ENCODE measurements at places on chromosomes 11 and 22. TPM values are rescaled to one million over a fixed set of nuclear protein-coding genes. Genes with fewer than 3 reads are reported as not detected.

DNA sequence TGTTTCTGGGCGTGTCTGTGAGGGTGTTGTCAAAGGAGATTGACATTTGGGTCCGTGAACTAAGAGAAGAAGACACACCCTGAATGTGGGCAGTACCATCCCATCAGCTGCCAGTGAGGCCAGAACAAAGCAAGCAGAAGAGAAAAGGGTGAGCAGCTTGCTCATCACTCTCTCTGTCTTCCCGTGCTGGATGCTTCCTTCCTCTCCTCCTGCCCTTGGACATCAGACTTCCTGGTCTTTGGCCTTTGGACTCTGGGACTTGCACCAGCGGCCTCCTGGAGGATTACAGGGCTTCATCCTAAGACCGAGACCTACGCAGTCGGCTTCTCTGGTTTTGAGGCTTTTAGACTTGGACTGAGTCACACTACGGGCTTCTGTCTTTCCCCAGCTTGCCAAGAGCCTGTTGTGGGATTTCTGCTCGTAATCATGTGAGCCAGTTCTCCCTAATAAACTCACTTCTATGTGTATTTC lies 18.8 kb downstream of the APOL2 start:
- peak; percentile 63 for DNase-seq

DNA sequence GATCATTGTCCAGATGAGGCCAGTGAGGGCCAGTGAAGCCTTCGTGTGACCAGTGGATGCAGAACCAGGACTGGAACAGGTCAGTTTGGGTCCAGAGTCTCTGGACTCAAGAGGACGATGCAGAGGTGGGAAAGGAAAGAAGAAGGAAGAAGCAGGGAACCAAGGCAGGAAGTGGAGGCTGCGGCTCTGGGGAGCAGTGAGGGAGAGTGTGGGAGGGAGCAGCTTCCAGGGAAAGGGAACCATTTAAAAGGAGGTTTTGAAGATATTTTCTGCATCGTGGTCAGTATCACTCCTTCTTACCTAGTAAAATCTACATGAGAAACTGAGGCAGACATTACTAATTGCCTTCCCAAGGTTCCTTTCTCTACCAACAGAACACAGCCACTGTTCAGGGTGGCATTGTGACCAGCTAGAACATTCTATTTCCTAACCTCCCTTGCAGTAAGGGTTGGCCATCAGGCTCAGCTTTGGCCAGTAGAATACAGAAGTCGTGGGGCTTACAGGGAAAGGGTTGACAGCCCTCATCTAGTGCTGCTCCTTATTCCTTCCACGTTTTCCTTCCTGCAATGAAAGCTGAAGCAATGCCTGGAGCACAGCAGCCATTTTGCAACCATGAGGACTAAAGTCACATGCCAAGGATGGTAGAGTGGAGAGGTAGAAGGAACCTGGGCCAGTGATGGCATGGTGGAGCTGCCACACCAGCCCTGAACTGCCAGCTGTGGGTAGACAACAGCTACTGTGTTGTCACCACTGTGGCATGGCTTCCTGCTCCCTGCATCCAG lies 29.1 kb upstream of the LINC01488 start:
- no peak for DNase-seq

DNA sequence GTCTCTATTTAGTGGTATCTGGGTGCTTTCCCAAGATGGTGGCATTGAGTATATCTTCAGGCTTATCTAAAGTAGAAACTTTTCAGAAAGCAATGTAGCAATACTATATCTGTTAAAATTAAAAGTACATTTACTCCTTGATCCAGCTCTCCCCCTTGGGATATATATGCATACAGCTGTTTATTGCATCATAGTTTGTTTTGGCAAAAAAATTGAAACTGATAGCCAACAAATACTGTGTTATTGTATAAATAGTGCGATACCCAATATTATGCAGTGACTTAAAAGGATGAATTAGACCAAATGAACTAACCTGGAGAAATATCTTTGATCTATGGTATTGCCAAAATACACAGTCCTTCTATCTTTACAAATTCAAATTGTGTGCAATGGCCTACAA lies 8.4 kb upstream of the OR10A3 start:
- DNase-seq, result no peak

- no peak for DNase-seq
Observed at GRCh38 chr22:46131151-46131587, 19.2 kb upstream of the PPARA start.

- DNase-seq, result no peak
Observed at GRCh38 chr11:108825381-108825780, 160.5 kb downstream of the DDX10 start.

- DNase-seq, result no peak
Observed at GRCh38 chr11:11004069-11004468, 146.2 kb upstream of the ZBED5 start.

DNA sequence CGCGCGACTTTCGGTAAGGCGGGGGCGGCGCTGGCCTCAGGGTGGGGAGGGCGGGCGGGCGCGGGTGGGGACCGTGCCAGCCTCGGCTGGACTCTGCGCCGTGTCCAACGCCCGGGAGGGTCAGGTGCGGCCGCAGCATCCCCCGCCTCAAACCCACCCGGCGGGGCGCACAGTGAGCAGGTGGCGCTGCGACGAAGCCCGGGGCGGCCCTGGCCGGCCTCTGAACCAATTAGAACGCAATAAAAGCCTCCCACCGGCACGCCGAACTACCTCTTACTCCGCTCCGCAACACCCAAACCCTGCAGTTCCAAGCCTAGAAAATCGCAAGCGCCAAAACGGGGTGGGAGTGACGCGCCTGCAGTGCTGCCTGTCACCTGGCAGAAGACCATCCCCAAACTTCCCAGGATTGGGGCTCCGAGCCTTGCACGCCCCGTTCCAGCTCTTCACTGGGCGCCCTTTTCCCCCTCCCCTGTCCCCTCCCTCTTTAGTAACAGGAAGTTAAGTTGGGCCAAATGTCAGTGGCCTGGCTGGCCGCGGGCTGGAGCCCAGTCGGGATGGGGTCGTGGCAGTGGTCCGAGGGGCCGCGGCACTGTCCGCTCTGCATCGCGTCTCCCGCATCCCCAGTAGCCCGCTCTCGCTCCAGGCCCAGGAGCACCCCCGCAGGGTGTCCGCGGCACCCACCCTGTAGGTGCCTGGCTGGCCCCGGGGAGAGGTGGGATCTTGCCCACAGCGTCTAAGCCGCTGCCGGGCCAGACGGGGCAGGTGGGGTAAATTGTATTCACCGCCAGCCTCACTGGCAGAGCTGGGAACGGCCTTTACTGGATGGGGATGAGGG lies 541 bp downstream of the MICAL2 start:
- DNase-seq, result peak; percentile 44

- no peak for DNase-seq
Observed at GRCh38 chr22:33438273-33438672, 380.1 kb upstream of the SYN3 start.

GRCh38 chr22:20952544-20953341 lies 14.3 kb upstream of the AIFM3 start:
- no peak for DNase-seq

- no peak for DNase-seq
Observed at GRCh38 chr11:110362971-110363509, 66.6 kb upstream of the RDX start.

GRCh38 chr11:11010624-11011127 lies 152.8 kb upstream of the ZBED5 start:
- DNase-seq, result no peak

- DNase-seq, result no peak
Observed at GRCh38 chr11:116257092-116257491, 515.7 kb downstream of the BUD13 start.

DNA sequence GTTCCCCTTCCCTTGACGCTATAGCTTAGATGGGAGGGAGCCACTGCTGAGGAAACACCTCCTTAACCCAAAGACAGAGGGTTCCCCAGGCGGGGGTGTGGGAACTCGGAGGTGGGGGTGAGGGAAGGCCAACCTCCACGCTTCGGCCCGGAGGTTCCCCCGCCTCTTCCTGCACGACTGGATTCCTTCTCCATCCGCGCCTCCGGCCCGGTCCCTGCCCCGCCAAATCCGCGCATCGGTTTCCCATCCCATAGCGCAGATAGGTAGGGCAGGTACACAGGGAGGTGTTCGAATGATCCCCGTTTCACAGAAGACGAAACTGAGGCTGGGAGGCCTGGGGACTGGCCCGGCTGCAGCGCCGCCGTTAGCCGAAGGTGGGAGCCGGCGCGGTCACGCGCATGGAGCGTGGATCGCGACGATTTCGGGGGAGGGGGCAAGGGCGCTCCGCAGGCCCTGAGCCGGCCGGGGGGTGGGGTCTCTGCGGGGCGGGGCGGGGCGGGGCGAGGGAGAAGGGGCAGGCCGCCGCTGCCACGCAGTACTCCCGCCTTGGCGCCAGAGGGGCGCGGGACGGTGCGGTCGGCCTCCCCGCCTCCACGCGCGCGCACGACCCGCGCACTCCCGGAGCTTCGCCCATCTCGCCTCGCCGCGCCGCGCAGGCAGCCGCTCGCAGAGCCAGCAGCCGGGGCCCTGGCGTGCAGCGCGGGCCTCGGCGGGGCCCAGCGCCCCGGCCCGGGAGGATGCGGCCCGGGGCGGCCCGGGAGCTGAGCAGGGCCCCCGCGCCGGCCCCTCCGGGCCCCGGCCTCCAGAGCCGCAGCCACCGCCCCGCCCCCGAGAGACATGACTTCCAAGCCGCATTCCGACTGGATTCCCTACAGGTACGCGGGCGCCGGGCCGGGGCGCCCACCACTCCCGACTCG lies at the start of gene TUB:
Gene TUB, plus strand, starts transcription at position 538 of the 917 bp plus-strand sequence. Its CDS starts 300 bp downstream, at position 838.
- peak; percentile 40 for DNase-seq

DNA sequence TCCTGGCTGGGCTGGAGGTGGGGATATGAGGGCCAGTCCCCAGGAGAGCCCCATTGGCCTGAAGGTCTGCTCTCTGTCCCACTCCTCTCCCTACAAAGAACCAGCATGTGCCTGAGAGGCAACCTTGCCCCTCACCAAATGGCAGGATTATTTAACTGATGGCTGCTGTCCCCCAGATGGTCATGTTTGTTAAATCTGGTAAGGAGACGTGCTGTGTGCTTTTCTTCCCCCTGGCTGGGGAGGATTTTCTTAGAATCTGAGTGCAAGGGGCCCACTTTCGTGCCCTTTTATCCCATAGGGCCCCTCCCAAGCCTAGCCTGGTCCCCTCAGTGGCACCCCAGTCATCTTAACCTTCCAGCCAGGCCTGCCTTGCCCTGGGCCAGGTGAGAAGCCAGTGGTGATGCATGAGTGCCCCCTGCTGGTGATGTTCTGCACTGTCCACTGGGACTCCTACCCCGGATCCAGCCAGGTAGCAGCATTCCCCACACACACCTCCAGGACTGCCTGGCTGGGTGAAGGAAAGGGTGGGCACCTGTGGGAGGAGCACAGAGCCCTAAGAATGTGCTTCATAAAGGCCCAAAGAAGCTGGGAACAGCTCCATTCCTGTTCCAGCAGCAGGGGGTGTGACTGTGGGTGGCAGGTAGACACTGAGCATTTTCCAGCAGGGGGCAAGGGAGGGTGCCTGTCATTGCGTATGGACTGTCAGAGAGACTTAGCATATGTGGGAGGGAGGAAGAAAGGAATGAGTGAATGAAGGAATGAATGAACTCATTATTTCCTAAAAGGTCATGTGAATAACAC lies 28.9 kb downstream of the MFNG start:
- DNase-seq, result peak; percentile 81

DNA sequence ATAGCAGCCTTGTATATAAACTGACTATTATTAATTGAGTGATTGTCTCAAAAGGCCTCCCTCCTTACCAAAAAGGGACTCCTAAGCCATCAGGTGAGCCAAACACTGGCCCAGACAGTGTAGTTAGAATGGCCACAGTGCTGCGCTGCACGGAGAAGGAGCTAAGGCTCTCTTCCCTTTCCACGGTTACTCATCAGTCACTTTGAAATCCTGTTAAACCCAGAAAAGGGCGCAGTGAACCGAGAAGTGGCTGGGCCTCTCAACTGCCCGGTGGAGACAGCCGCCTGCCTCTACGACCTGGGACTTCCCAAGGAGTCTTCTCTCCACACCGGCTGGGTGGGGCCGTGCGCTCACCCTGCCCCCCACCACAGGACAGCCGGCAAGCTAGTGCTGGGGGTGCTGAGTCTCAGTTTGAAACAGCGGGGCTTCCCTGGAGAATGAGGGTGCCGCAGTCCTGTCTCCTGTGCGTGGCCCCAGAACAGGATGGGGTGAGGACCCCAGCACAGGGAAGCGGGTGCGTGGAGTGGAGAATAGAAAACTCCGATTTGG lies 1.3 kb downstream of the MYH9 start:
- peak; percentile 63 for DNase-seq

DNA sequence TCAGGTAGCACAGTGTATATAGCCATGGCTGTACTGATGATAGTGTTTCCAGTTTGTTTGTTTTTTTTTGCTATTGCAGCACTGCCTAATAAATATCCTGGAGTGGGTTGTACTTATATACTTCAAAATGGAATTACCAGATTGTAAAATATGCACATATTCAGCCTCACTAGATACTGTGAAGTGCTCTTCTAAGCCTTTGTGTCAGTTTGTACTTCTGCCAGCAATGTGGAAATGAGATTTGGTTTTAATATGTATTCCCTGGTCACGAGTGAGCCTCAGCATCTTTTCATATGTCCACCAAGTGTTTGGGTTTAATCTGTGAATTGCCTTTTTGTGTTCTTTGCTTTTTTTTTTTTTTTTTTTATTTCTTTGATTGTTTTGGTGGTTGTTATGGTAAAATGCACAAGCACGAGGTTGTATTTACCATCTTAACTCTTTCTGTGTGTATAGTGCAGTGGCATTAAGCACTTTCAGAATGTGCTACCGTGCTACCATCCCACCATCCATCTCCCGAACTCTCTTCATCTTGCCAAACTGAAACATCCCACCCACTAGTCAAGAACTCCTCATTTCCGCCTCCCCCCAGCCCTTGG lies 34.9 kb downstream of the ST3GAL4 start:
- no peak for DNase-seq

DNA sequence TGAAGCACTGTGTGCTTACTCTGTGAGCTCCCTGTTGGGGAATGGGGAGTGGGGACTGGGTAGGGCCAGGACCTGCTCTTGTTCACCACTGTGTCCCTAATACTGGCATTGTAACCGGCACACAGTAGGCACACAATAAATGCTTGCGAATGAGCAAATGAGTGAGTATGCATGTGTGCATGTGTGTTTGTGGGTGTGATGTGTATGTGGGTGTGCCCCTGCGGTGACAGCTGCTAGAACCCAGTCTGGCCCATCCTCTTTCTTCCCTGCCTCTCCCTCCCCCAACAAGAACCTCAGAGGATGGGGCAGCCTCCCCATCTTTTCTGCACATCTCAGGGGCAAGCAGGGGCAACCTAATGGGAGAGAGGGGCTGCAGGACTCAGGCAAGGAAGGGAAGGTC lies 90.5 kb downstream of the MN1 start:
- DNase-seq, result no peak

DNA sequence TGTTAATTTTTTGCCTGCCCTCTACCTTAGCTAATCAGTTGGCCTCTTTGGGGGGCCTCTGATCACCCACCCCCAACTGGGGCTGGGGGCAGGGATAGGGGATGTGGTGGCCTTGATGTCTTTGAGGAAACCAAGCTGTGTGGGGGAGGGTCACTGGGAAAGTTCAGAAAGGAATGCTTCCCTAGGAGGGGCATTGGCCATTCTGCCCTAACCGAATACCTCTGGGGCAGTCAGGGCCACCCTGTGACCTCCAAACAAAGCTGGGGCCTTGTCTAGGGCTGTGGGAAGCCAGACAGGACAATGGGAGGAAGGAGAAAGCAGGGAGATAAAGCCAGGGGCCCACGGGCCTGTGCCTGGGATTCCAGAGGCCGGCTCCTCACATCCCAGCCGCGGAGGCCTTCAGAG lies 97.5 kb downstream of the TSPAN18 start:
- no peak for DNase-seq

GRCh38 chr11:78555592-78555991 lies 19.1 kb downstream of the NARS2 start:
- DNase-seq, result no peak

- no peak for DNase-seq
Observed at GRCh38 chr11:130606178-130606577, 157.7 kb downstream of the ADAMTS15 start.

Gene CCDC15
- total RNA-seq, result 0.78 TPM

Gene TTC28
- 28.1 TPM for total RNA-seq

Gene TEX12
- not detected for total RNA-seq

Gene OR8D1
- total RNA-seq, result not detected

Gene KCNE3
- total RNA-seq, result 8.0 TPM

Gene TMPRSS6
- total RNA-seq, result not detected

Data from adrenal gland (tissue), 19 donors.